ENCODE measurements at places on chromosomes 2 and 18. TPM values are rescaled to one million over a fixed set of nuclear protein-coding genes. Genes with fewer than 3 reads are reported as not detected.

DNA sequence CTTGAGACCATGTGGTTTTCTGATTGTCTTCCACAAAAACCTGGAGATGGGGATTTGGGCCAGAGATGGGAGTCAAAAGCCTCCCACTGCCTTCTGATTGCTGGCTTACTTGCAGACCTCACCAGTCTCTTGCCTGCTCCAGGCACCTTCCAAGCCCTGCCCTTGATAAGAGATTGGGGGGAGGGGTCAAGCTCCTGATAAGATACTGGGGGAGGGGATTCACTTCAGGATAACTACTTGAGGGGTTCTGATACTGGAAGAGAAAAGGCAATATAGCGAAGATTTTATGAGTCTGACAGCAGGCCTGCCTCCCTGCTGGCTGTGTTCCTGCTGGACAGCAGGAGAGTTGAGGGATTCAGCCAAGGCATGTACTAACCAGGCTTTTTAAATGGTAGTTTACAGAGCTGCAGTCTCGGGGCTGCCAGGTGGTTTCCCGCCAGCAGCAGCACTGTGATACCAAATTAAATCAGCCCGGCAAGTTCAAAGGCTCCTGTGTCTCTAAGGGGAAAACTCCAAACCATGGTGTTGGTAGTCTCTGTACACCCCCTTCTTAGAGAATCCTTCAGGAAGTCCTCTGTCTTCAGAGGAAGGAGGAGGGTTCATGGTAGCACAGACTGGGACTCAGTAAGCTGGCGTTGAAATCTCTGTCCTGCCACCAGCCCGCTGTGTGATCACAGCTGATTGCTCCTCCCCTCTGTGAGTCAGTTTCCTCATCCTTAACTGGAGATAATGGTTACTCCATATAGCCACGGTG lies 58.3 kb downstream of the FBXO36 start:
- no peaks in the 10 kb centered on the region for H3K27me3 ChIP-seq
- no peak overlapping the region for H3K27ac ChIP-seq
- H3K4me1 ChIP-seq = no peaks in the 10 kb centered on the region
- H3K4me3 ChIP-seq = no peak overlapping the region

The MRPL33 gene
- 233 TPM for total RNA-seq

GRCh38 chr18:57095884-57096283 lies 51.0 kb upstream of the BOD1L2 start:
- DNase-seq = no peak
- H3K27ac ChIP-seq = no peak overlapping the region
- H3K27me3 ChIP-seq = peaks cover 23% of the 10 kb centered on the region
- no peak overlapping the region for H3K4me3 ChIP-seq

DNA sequence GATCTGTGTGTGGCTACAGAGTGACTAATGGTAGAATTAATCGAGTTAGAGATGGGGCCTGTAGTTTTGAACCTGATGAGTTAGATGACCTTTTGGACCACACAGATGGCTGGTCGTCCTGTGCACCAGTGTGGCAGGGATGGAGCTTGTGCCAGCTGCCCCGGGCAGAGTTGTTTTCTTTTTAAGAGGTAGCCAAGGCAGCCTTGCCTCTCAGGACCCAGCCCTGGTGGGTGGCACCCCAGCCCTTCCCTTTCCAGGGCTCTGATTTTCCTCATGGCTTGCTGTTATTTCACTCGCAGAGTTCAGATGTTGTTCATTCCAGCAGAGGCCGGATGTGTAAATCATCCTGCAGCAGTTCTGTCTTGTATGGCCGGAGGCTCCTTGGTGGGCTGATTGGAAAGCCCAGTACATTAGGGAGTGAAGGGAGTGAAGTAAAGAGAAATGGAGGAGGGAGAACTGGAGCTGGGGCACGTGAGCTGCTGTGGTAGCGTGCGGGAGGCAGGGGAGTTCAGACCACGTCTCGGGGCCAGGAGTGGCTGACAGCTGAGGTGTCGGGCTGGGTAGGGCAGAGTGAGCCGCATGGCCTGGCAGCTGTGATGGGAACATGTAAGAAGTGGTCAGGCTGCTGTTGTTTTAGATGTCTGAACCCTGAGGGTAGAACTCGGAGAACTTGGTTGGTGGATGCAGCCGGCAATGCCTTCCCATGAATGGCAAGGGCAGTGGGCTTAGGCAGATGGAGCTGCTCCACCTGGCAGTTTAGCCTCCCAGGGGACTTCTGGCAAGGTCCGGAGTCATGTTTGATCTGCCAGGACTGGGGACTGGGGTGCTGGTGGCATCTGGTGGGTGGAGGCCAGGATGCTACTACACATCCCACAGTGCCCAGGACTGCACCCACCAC lies 28.8 kb downstream of the ASAP2 start:
- peak; percentile 71 for DNase-seq
- H3K27ac ChIP-seq = peak overlapping the region; percentile 97

DNA sequence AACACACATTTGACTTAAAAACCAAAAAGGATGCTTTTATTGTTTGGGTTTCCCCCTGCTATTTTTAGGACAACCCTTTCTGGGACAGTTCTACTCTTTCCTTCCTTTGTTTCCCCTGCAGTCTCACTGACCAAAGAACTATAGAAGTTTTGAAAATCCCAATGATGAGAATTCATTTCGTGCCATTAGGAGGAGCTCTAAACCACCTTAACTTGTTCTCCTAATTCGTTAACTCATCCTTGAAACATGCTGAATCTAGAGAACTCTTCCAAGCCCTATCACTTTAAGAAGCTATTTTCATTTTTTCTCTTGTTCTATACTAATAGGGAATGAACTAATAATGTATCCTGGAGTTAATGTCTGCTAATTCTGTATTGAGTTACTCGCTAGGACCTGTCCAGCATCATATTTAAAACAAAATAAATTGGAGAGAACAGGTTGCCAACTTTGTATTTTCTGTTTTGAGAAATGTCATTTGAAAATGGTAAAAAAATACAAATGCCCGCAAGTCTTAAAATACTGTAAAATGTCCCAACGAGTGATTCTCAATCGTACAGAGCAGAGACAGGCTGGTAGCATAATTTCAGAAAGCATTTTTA lies 62.9 kb downstream of the AFTPH start:
- H3K36me3 ChIP-seq = peaks cover 45% of the 10 kb centered on the region
- DNase-seq = peak; percentile 59

GRCh38 chr2:69310111-69311023 lies 76.7 kb downstream of the GFPT1 start:
- H3K4me1 ChIP-seq = peaks cover 17% of the 10 kb centered on the region
- no peaks in the 10 kb centered on the region for H3K27me3 ChIP-seq
- DNase-seq = no peak
- H3K4me3 ChIP-seq = no peak overlapping the region
- no peak overlapping the region for H3K27ac ChIP-seq
- peaks cover 27% of the 10 kb centered on the region for H3K36me3 ChIP-seq

- no peak overlapping the region for H3K27ac ChIP-seq
- DNase-seq = no peak
- H3K36me3 ChIP-seq = peaks cover 6% of the 10 kb centered on the region
- H3K4me3 ChIP-seq = no peak overlapping the region
- peaks cover 5% of the 10 kb centered on the region for H3K4me1 ChIP-seq
These were observed 25.3 kb upstream of the RPL31 start for GRCh38 chr2:100976645-100977391.

DNA sequence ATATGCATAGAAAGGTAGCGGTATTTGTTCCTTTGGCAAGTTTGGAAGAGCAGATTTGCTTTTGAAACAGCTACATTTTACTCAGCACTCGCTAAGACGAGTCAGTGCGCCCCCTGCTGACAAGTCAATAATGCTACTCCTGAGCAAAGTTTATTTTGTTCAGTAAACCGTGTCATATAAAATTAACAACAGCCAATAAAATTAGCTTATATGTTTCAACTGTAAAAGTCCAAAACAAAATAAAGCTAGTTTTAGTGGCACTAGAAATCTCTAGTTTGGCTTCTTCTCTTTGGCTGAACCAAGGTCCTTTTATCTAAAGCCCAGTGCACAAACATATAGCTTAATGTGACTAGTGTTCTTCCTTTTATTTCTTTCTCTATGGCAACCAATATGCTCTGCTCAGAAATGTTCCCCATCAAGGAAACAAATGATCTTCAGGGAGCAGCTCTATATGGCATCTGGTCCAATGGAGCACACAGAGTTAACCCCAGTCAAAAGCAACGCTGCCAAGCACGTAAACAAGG lies 4.2 kb upstream of the POU3F3 start:
- no peak overlapping the region for H3K27ac ChIP-seq
- peaks cover 26% of the 10 kb centered on the region for H3K4me1 ChIP-seq
- DNase-seq = peak; percentile 73

DNA sequence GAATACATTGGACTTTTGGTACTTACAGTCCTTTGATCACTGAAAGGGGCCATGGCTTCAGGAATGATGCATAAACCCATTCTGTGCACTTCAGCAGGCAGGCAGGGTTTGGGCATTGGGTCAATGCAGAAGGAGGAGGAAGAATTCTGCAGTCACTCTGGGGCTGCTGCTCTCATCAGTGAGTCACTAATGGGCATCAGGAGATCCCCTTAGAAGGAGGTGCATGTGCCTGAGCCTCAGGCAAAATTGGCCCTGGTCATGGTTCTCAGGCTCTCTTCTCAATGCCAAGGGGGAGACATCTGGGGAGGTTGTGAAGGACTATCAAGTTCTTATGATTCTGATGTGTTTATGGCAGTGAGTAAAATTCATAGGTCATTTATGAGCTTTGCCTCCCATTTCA lies 52.0 kb upstream of the TNP1 start:
- no peaks in the 10 kb centered on the region for H3K27me3 ChIP-seq
- DNase-seq = peak; percentile 35
- no peak overlapping the region for H3K27ac ChIP-seq
- H3K36me3 ChIP-seq = no peaks in the 10 kb centered on the region

DNA sequence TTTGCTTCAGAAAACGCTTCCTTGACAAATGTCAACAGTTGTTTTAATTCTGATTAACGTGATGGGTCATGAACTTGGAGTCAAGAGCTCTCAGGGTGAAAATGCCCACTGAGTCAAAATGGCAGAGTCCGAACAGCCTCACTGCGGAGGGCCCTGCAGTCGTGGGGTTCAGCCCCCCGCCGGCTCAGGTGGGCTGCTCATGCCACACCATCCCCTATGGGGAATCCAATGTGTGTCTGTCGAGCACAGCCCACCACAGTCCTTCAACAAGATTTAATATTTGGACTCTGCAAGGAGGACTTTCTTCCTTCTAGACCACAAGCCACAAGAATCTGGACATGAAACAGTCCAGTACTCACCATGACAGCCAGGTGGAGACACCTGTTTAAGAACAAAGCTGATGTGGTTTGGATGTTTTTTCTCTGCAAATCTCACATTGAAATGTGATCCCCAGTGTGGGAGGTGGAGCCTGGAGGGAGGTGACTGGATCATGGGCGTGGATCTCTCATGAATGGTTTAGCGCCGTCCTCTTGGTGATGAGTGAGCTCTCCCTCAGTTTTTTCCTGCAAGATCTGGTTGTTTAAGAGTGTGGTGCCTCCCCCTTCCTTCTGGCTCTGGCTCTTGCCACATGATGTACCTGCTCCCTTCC lies 201.0 kb downstream of the NDUFA10 start:
- H3K4me3 ChIP-seq = no peak overlapping the region
- H3K27me3 ChIP-seq = peaks cover 44% of the 10 kb centered on the region
- peak; percentile 89 for DNase-seq
- no peaks in the 10 kb centered on the region for H3K36me3 ChIP-seq
- H3K27ac ChIP-seq = no peak overlapping the region
- peaks cover 6% of the 10 kb centered on the region for H3K4me1 ChIP-seq

The EPAS1 gene
- total RNA-seq = 200 TPM

DNA sequence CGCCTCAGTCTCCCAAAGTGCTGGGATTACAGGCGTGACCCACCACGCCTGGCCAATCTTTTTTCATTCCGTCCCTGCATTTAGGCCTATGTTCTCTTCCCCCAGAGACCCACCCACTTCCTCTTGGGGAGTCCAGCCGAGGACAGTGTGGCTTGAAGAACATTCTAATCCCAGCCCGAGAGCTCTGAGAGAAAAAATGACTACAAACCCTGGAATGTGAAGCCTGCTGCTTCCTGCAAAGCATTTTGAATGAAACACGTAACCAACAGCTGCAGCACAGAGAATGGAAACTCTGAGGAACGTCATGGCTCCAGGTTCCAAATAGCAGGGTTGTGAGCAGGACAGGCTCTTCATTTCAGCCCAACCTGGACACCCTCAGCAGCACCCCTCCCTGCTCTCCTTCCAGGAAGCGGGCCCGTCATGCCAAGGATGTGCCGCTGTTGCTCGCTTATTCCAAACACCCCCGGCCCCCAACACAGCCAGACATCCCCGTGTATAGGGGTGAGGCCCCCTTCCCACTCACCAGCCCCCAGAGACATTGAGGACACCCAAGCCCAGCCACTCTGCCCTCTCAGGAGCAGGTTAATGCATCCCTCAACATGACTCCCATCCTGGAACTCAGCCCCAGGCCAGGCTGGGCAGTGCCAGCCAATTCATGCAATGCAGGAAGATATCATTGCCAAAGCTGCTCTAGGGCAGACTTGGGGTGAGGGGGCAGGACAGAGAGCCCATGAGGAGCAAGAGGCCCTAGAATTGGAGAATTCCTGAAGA lies 139.8 kb downstream of the ZFP36L2 start:
- H3K36me3 ChIP-seq = peaks cover 7% of the 10 kb centered on the region
- H3K27ac ChIP-seq = peak overlapping the region; percentile 94
- DNase-seq = peak; percentile 98
- H3K27me3 ChIP-seq = no peaks in the 10 kb centered on the region
- peaks cover 60% of the 10 kb centered on the region for H3K4me1 ChIP-seq

DNA sequence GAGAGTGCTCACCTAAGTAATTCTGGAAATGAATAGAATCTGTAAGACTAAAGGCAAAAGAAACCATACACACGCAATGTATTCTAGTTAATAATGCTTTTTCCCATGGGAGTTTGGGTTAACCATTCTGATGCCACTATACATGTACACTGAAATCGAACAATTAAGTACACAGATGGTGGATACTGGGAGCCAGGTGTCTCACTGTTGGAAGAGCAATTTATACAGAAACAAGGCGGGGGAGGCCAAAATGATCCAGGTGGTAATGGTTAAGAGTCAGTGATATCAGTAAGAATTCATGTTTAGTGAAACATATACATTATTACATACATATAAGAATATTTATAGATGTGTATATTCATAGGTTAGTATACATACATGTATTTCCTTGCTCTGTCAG lies 67.2 kb downstream of the TMEM131 start:
- H3K4me1 ChIP-seq = peaks cover 16% of the 10 kb centered on the region
- H3K36me3 ChIP-seq = peaks cover 21% of the 10 kb centered on the region
- DNase-seq = no peak
- no peak overlapping the region for H3K4me3 ChIP-seq
- no peak overlapping the region for H3K27ac ChIP-seq
- no peaks in the 10 kb centered on the region for H3K27me3 ChIP-seq

- H3K27me3 ChIP-seq = no peaks in the 10 kb centered on the region
- no peaks in the 10 kb centered on the region for H3K4me1 ChIP-seq
- H3K4me3 ChIP-seq = no peak overlapping the region
These were observed 1257.4 kb upstream of the ZEB2 start for GRCh38 chr2:145777297-145777696.

DNA sequence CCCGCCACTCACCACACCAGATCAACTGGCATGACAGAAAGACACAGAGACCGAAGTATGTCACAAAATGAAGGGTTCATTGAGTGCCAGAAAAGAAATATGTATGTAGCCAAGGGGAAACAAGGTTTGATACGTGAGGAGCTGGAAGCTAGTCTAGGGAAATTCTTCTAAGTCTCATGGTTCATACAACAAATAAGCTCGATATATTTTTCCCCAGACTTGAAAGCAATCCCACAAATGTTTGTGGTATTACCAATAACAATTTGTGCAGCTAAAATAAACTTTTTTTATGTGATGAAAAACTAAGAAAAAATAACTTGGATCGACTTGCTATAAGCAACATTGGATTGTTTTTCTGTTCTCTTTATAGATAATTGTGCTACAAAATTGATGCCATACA lies 777.0 kb downstream of the TSN start:
- no peak overlapping the region for H3K4me3 ChIP-seq
- no peak overlapping the region for H3K27ac ChIP-seq
- no peak for DNase-seq
- H3K36me3 ChIP-seq = no peaks in the 10 kb centered on the region

The CPS1 gene
- 18.4 TPM for total RNA-seq

All from MCF 10A (cell line).